ENCODE measurements at places on chromosomes 4 and X.
A peak's percentile ranks its signal among the peaks of the same experiment; 100 is the strongest.

DNA sequence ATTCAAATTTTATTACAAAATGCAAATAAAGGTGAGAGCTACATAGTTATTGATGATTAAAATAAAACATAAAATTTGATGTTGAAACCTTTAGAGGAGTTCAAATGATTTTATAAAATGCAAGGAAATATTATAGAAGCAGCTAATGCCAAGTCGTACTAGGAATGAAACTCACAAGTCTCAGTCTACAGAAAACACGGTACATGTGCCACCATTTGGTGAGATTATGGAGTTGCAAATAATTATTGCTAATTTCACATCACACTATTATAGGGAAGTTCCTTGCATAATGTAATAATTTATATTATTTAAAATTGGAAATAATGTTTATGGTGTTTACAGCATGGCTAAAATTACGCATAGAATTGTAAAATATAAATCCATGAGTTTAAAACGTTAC is 1601.7 kb upstream of the TENM3 start:
- no peak for DNase-seq

DNA sequence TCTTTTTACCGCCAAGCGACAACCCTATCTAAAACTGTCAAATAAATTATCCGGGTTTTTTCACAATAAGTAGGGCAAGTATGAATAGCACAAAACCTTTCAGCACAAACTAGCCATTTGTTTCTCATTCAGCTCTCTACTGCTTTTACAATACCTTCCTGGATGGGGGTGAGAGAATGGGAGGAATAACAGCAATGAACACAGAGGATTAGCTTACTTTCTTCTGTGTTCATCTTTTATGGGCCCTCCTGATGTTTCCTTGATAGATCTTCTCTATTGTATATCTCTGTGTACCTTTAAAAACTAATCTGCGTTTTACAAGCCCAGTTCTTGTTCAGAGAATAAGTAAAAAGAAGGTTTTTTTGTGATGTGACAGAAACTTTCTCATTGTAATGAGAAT is 55.3 kb upstream of the APELA start:
- DNase-seq: no peak

DNA sequence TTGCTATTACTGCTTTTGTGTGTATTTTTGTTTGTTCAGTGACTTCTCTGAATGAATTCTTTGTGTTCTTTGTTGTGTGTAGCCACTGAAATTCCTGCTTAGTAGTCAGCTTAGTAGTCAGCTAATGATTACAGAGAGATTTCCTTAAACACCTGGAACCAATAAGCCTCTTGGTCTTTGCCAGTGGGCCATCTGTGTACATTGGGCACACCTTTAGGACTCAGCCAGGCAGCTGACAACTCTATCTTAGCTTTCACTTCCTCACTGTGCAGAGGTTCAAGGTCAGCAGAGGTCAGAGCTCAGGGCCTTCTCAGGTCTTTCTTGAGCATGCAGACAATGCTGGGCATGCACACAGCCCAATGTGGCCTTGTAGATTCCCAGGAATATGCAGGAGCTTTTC is 59.3 kb downstream of the RWDD4 start:
- no peak for DNase-seq

DNA sequence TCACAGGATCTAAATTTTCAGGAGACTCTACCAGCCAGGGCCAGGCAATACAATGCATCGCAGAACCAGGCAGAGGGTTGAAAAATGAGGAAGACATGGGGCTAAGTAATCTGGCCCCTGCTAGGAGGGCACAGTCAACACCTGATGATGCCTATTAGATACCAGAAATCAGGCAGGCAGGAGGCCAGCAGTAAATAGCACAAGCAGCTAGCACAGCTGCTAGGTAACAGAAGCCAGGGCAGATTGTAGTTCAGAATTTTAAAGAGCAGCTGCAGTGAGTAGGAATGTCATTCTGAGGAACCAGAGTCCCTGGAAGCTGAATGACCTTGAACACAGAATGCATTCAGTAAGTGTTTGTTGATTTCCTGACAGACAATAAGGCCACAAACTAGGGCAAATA is 38.8 kb upstream of the TRPC5OS start:
- DNase-seq: no peak

GRCh38 chr4:128686810-128687209 is 122.7 kb upstream of the JADE1 start:
- DNase-seq: no peak

DNA sequence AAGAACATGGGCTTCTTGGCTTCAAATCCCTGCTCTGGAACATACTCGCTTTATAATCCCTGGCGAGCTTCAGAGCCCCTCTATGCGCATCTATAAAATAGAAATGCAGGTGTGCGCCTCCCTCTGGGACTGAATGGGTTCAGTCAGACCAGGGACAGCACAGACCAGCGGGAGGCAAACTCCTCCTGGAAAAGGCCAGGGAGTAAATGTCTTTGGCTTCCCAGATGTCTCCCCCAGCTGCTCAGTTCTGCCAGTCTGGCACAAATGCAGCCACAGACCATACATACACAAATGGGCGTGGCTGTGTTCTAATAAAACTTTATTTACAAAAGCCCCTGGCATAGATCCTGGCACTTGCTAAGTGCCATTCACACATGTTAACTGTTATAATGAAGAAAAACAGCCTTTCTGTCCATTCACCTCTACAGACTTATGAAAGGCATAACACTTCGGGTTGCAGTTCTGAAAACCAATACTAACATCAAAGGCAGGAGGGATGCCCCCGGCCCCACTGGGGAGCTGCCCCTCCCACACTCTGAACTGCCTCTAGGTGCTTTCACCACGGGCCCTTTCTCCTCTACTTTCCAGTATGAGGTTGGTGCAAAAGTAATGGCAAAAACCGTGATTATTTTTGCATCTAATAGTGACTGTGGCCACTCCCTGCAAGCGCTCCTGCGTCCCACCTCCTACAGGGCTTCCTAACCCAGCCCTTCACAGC is 4.6 kb downstream of the JAKMIP1 start:
- peak; percentile 51 for DNase-seq

- peak; percentile 58 for DNase-seq
Measured at GRCh38 chr4:48445704-48446103, 37.4 kb upstream of the SLC10A4 start.

GRCh38 chr4:117370944-117371668 is 285.7 kb upstream of the TRAM1L1 start:
- peak; percentile 28 for DNase-seq

DNA sequence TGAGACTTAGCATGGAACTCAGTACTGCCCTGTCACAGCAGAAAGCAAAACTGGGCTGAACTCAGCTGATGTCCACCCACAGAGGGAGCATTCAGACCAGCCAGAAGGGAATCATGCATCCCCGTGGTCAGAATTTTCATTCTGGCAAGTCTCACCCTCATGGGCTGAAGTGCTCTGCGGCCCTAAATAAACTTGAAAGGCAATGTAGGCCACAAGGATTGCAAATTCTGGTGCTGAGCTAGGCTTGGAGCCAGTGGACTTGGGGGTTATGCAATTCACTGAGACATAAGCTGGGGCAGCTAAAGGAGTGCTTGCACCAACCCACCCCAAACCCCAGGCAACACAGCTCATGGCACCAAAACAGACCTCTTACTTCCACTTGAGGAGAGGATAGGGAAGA is 494.1 kb downstream of the GABRG1 start:
- DNase-seq: no peak

- DNase-seq: peak; percentile 4
Measured at GRCh38 chrX:37871626-37872302, 24.4 kb upstream of the DYNLT3 start.

GRCh38 chr4:101009471-101009870 is 337.9 kb downstream of the PPP3CA start:
- no peak for DNase-seq

- peak; percentile 8 for DNase-seq
Measured at GRCh38 chr4:106140601-106141000, 175.4 kb downstream of the TBCK start.

DNA sequence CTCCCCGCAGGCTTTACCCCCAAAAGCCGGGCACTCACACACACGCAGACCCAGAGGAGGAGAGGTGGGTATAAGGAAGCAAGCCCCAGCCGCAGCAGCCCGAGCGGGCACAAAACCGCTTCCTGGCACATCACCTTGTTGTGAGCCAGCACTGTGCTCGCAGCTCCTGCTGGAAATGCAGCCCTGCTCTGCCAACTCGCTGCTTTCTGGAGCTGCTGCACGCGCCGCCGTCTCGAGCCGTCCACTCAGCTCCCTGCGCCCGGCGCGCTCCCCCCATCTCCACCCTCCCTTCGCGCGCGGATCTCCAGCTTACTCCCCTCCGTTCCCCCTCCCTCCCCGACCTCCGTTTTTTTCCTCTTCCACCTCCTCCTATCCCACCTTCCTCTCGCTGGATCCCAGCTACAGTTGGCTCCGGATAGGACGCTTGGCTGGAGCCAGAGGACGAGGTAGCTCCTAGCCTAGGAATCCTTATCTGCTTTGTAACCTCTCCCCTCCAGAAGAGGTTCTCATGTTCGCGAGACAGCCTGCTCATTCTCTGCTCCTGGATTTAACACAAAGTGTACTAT is at the start of gene SPOCK3:
Gene SPOCK3, minus strand, starts transcription at position 179 of the 566 bp plus-strand sequence.
- DNase-seq: peak; percentile 71

DNA sequence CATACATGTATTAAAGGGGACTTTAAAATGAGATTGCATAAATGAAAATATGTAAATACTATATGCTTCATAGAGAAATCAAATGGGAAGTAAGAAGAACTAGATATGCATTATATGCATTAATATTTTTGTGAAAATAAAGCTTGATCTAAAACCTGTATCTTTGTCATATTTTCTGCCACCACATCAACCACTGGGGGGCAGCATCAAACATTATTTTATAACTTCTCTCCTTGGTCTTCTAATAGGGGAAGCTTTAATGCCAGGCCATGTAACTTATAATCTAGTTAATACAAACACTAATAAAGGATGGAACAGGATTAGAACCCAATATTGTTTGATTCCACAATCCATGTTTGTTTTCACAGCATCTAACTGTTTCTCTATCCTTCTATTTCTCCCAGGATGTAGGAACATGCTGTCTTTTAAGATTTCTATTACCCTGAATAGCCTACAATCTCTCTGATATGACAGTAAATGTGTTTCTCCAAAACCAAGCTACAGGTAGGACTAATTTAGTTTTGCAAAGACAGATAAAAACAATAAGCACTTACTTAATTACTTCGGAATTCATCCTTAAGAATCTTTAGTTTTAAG is 10.0 kb downstream of the QRFPR start:
- DNase-seq: peak; percentile 66

DNA sequence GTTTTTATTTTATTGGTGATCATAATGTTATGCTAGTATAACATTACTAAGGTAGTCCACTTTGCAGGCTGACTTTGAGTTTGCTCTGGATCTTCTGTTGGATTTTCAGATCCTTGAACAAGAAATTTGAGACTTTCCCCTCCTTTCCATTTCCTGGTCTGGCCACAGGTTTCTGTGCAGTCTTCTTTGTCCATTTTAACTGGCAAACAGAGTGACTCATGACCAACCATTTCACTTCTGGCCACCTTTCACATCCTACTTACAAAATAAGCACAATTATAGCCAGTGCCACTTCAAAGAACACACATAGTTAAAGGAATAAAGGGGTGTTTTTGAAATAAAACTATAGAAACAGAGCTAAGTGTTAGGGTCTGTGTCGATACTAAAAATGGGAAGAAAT is 8.4 kb downstream of the ANK2 start:
- no peak for DNase-seq

DNA sequence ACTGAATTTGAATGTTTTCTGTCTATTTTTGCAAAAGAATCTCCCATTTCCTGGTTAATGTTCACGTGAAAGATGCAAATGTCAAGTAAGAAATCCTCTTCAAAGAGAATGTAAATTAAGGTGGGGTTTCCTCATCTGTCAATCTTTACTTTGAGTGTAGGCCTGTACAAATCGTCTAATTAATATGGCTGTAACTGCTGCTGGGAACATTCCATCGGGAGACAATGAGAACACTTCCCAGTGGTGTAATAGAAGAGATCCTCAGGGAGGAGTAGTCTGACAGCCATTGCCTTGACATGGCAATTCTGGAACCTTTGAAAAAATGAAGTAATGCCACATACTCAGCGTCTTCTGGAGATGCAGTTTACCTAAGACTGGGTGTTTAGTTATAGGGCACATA is 3.7 kb downstream of the EREG start:
- DNase-seq: no peak

GRCh38 chr4:98341309-98341708 is 80.1 kb downstream of the RAP1GDS1 start:
- no peak for DNase-seq

GRCh38 chr4:81214881-81215868 is at the start of gene PRKG2:
Gene PRKG2 (minus strand): TSS chr4:81215222. CDS start chr4:81205047, 10,175 bp downstream.
- peak; percentile 61 for DNase-seq

DNA sequence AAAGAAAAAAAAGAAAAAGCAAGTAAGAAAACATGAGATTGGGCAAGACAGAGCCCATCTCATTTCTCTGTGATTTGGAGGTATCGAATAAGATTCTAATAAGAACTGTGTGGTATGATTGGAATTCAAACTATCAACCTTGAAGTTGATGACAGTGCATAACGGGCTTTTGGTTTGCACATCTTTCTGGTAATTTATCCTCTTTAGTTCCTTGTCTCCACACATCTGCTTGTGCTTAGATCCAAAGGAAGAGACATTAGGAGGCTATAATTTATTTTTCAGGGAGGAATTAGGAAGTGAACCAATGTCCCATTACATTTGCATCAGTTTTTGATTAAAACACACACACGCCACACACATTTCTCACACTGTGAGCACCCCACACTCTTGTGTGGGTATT is 149.9 kb downstream of the ARSF start:
- DNase-seq: no peak

DNA sequence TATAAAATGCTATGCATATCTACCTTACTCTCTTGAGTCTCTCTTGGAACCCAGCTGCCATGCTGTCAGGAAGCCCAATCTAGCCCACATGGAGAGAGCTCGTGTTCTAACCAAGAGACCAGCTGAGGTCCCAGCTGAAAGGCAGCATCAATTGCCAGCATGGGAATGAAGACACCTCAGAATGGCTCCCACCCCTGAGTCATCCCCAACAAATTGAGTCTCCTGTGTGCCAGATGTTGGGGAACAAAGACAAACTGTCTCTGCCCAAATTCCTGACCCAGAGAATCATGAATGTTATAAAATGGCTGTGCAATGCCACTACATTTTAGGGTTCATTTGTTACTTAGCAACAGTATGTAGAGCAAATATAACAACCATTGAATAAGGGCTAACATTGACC is 105.2 kb upstream of the STX18 start:
- DNase-seq: no peak

- peak; percentile 22 for DNase-seq
Measured at GRCh38 chrX:53321230-53321942, 40.0 kb upstream of the IQSEC2 start.

DNA sequence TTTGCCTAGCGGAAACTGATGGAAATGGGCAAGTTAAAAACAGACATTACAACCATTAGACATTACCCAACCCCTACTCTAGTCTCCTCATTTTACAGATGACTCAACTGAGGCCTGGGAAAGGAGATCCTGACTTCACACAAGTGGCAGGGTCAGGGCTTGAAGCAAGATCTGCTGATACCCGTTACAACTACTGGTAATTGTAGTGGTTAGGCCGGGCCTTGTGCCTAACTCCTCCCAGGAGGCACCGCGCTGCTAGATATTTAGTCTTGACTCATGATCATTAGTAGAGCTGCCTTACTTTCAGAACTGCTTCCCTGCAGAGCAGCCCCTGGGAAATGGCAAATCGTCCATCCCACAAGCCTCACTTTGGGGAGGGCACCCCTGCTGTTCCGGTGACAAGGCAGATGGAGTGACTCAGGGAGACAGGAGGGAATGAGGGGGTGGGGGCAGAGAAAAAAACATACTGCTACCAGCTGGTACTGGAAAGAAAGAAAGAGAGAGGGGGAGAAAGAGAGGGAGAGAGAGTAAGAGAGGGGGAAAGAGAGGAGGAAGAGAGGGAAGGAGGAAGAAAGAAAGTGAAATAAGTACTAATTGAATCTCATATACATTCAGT is 12.2 kb downstream of the ARHGEF6 start:
- no peak for DNase-seq

- DNase-seq: no peak
Measured at GRCh38 chrX:14051416-14051815, 21.7 kb upstream of the GEMIN8 start.
